ENCODE measurements at places on chromosomes 3 and 15. TPM values are rescaled to one million over a fixed set of nuclear protein-coding genes. Genes with fewer than 3 reads are reported as not detected.
A peak's percentile ranks its signal among the peaks of the same experiment; 100 is the strongest.

DNA sequence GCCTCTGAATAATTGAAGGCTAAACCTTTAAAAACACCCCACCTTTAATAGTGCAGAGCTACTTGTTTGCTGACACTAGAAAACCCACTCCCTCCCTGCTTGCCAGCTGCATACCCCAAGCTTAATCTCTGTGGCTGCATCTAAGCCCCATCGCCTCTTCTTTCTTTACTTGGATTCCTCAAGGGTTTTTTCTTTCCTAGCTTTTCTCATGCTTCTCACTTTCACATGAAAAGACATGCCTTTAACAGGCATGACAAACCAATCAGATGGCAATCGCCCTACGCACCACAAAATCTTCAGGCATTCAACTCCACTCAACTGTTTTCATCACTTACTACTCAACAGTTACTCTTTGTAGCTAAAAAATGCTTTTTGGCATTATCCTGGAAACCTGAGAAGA, 77.5 kb downstream of the PLD1 start:
- H3K27me3 ChIP-seq, result no peaks in the 10 kb centered on the region
- peaks cover 20% of the 10 kb centered on the region for H3K36me3 ChIP-seq
- no peak overlapping the region for H3K4me3 ChIP-seq
- ATAC-seq, result no peak

- no peak overlapping the region for H3K4me3 ChIP-seq
- H3K27me3 ChIP-seq, result no peaks in the 10 kb centered on the region
- no peaks in the 10 kb centered on the region for H3K4me1 ChIP-seq
- ATAC-seq, result peak; percentile 3
- H3K27ac ChIP-seq, result no peak overlapping the region
These were observed 43.8 kb upstream of the TLE3 start for GRCh38 chr15:70141376-70142071.

Gene ECE2
- total RNA-seq, result 0.67 TPM

DNA sequence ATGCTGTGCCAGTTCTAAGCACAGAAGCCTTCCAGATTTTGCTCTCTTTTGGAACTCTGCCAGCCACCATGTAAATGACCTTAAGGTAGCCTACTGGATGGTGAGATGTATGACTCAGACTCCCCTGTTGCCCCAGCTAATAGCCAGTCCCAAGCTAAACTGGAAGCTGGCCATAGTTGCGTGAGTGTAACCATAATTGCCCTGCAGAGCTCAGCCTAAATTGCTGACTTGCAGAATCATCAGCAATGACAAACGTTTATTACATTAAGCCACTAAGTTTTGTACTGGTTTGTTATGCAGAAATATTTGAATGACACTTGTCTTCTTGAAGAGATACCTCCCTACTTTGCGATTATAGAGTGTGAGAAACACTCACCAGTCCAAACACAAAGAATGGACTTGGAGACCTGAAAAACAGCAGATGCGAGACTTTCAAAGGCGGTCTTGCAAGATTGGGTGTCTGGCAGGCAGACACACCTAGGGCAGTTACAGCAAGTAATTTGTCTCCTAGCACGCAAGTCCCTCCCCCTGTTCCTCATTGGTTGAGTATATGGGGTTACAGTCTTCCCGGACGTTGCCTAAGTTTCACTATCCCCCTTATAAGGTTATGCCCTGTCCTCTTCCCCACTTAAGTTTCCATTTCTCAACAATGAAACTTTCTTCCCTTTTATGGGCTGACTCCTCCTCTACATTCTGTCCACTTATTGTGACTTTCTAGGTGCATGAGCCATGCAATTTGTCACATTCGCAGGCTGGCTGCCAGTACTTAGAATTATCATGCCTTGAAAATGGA, 83.6 kb upstream of the XCR1 start:
- no peaks in the 10 kb centered on the region for H3K27me3 ChIP-seq
- no peaks in the 10 kb centered on the region for H3K36me3 ChIP-seq
- H3K4me3 ChIP-seq, result no peak overlapping the region

- ATAC-seq, result no peak
- no peak overlapping the region for H3K4me3 ChIP-seq
- H3K4me1 ChIP-seq, result no peaks in the 10 kb centered on the region
- no peaks in the 10 kb centered on the region for H3K36me3 ChIP-seq
These were observed 70.9 kb upstream of the ARNT2 start for GRCh38 chr15:80333261-80333660.

Gene LIPC
- 0.50 TPM for total RNA-seq

- ATAC-seq, result no peak
- peaks cover 14% of the 10 kb centered on the region for H3K4me1 ChIP-seq
- no peaks in the 10 kb centered on the region for H3K36me3 ChIP-seq
- no peaks in the 10 kb centered on the region for H3K27me3 ChIP-seq
- no peak overlapping the region for H3K4me3 ChIP-seq
These were observed 360.1 kb downstream of the SHQ1 start for GRCh38 chr3:72487946-72488737.

Gene SLC2A2
- not detected for total RNA-seq

GRCh38 chr15:74845208-74845568, 2.2 kb upstream of the ULK3 start:
- no peak overlapping the region for H3K27ac ChIP-seq
- no peak for ATAC-seq
- peaks cover 72% of the 10 kb centered on the region for H3K36me3 ChIP-seq

DNA sequence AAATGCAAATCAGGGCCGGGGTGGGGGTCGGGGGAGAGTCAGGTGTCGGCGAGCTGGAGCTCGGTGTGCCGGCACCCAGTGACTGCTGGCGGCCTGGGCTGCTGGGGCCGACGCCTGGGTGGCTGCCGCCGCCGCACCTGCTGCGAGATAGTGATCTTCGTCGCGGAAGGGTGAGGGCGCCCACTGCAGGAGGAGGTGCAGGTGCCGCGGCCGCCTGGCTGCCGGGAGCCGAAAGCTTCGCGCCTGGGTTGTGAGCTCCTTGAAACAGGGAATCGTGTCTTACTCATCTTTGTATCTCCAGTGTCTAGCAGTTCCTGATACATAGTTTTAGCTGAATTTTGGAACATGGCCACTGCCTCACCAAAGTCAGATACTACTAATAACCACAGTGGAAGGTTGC, 64.0 kb upstream of the CPOX start:
- no peak for ATAC-seq
- H3K27ac ChIP-seq, result no peak overlapping the region
- no peaks in the 10 kb centered on the region for H3K36me3 ChIP-seq
- no peaks in the 10 kb centered on the region for H3K4me1 ChIP-seq

GRCh38 chr3:156547637-156548036, 7.3 kb downstream of the SSR3 start:
- peak overlapping the region; percentile 32 for H3K4me3 ChIP-seq
- peak overlapping the region; percentile 74 for H3K27ac ChIP-seq
- H3K4me1 ChIP-seq, result peaks cover 97% of the 10 kb centered on the region
- no peaks in the 10 kb centered on the region for H3K36me3 ChIP-seq
- ATAC-seq, result peak; percentile 16

- no peaks in the 10 kb centered on the region for H3K27me3 ChIP-seq
- H3K4me1 ChIP-seq, result peaks cover 15% of the 10 kb centered on the region
- peak overlapping the region; percentile 56 for H3K4me3 ChIP-seq
- ATAC-seq, result no peak
These were observed 795 bp downstream of the MCM2 start for GRCh38 chr3:127598841-127599570.

Gene PTH1R
- 14.9 TPM for total RNA-seq

Gene CNTN6
- total RNA-seq, result 0.16 TPM

DNA sequence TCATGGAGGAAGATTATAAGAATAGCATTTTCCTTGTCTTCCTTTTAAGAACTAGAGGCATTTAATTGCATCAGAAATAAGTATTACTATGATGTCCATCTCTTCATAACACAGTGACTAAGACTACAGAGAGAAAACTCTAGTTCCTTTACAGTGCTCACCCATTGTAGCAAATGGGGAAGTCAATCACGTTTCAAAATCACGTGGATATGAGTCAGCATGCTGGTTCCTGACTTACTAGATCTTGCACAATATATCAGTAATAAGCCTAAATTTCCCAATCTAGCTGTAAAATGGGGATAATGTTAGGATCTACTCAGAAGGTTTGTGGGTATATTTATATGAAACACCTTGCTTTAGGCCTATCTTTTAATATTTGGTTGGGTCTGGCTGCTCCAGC, 254.8 kb upstream of the EOMES start:
- no peak for ATAC-seq
- no peaks in the 10 kb centered on the region for H3K36me3 ChIP-seq
- H3K27me3 ChIP-seq, result no peaks in the 10 kb centered on the region
- H3K4me3 ChIP-seq, result no peak overlapping the region
- no peaks in the 10 kb centered on the region for H3K4me1 ChIP-seq
- H3K27ac ChIP-seq, result no peak overlapping the region

DNA sequence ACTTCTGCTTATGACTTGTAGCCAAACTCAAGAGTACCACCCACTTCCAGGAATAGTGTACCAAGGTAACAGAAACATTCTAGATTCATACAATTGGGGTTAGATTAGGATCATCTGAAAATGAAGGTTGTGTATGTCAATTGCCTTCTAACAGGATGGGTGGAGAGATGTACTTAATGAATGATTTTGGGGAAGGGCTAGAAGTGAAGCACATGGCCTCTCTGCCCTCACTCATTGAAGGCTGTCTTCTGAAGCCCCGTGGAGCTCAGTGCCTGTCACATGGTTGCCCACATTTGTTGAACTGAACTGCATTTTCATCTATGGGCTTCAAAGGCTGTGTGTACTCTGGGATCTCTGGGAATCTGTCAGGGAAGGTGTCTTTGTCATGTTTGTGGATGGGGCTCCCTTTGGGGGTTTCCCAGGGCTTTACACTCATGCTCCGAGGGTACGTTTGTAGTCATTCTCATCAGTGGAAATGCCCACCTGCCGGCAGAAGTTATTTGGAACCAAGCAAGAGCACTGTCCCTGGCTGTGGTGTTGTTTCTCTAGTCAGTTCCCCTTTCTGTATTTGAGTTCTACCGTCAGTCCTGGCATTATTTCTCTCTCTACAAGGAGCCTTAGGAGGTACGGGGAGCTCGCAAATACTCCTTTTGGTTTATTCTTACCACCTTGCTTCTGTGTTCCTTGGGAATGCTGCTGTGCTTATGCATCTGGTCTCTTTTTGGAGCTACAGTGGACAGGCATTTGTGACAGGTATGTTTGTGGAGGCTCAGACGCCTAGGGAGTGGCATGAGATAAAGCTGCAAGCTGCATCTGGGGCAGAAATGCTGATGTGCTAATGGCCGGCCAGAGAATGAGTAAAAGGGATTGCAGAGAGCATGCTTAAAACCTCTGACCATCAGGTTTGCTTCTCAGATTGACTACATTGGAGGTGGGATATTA, 22.4 kb downstream of the CD86 start:
- H3K27me3 ChIP-seq, result no peaks in the 10 kb centered on the region
- no peak overlapping the region for H3K4me3 ChIP-seq
- H3K4me1 ChIP-seq, result no peaks in the 10 kb centered on the region
- ATAC-seq, result peak; percentile 30
- H3K27ac ChIP-seq, result no peak overlapping the region
- no peaks in the 10 kb centered on the region for H3K36me3 ChIP-seq

DNA sequence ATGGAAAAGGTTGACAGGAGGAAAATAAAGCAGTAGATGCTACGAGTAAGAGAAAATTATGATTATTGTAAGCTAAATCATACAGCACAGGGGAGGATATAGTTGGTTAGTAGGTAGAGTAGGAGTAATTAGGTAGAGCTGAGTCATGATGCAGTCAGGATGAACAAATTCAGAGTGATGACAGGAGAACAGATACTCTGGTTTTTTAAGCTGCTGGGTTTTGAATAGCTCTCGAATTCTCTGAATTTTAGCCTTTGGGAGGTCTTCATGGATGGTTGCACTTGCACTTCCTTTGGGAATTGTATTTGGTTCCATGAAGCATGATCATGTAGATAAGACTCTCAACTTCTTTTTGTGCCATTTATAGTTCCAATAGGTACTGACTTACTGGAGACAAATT, 96.2 kb downstream of the ECT2 start:
- H3K36me3 ChIP-seq, result no peaks in the 10 kb centered on the region
- no peak overlapping the region for H3K27ac ChIP-seq
- H3K4me3 ChIP-seq, result no peak overlapping the region
- no peak for ATAC-seq
- no peaks in the 10 kb centered on the region for H3K27me3 ChIP-seq

GRCh38 chr3:194337965-194338753, 13.0 kb downstream of the CPN2 start:
- no peak for ATAC-seq
- H3K4me3 ChIP-seq, result no peak overlapping the region
- H3K27ac ChIP-seq, result no peak overlapping the region
- H3K4me1 ChIP-seq, result peaks cover 9% of the 10 kb centered on the region

GRCh38 chr3:133209871-133210550, 171.8 kb downstream of the TMEM108 start:
- H3K4me1 ChIP-seq, result peaks cover 25% of the 10 kb centered on the region
- H3K36me3 ChIP-seq, result no peaks in the 10 kb centered on the region
- H3K27ac ChIP-seq, result no peak overlapping the region

All from gastroesophageal sphincter (tissue), 4 donors.